ENCODE measurements at places on chromosomes 3 and 15.

DNA sequence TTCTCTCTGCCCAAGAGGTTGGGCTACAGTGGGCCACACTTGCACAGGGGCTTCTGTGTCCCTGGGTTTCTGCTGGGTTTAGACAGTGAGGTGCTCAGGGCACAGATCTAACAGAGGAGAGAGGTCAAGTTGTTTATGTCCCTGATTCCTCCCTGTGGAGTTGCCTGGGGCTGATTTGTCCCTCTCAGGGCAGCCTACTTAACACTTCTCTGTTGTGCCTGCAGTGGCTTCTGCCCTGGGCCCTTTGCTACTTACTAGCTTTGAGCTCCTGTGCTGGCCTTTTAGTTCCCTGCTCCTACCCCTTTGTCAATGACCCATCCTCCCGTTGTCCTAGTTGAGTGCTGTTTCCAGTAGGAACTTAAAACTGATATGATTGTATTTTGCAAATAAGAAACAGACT lies 114.0 kb upstream of the RGMA start:
- H3K36me3 ChIP-seq = no peaks in the 10 kb centered on the region
- H3K4me1 ChIP-seq = no peaks in the 10 kb centered on the region
- H3K27me3 ChIP-seq = peaks cover 10% of the 10 kb centered on the region
- H3K4me3 ChIP-seq = no peak overlapping the region
- no peak overlapping the region for H3K27ac ChIP-seq

DNA sequence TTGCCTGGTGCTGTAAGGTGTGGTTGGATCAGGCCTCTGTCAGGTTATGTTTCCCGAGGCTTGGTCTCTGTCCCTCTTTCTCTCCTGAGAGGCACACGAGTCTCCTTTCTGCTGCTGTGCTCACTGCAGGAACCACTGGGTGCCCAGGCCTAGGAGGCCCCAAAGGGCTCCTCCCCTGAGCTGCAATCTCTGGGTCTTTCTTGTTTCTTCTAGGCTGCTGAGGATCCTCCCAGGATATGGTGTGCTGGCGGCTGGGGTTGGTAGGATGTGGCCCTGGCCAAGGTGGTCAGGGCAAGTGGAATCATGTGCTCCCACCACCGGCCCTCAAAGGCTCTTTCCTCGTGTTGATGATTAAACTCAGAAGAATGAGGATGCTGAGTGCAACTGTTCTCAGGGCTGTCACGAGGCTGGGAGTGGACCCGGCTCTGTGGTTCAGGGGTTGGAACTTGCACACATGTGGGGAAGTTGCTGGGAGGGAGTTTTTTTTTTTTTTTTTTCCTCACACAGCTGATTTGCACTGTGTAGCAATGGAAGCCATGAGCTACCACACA lies 43.6 kb upstream of the CTSH start:
- peak; percentile 73 for DNase-seq
- no peaks in the 10 kb centered on the region for H3K36me3 ChIP-seq
- no peaks in the 10 kb centered on the region for H3K27me3 ChIP-seq
- no peak overlapping the region for H3K4me3 ChIP-seq
- H3K27ac ChIP-seq = peak overlapping the region; percentile 41

GRCh38 chr3:39178553-39178952 lies 13.8 kb downstream of the XIRP1 start:
- H3K27ac ChIP-seq = peak overlapping the region; percentile 51
- DNase-seq = no peak
- H3K4me3 ChIP-seq = no peak overlapping the region
- H3K4me1 ChIP-seq = peaks cover 11% of the 10 kb centered on the region
- H3K27me3 ChIP-seq = no peaks in the 10 kb centered on the region

DNA sequence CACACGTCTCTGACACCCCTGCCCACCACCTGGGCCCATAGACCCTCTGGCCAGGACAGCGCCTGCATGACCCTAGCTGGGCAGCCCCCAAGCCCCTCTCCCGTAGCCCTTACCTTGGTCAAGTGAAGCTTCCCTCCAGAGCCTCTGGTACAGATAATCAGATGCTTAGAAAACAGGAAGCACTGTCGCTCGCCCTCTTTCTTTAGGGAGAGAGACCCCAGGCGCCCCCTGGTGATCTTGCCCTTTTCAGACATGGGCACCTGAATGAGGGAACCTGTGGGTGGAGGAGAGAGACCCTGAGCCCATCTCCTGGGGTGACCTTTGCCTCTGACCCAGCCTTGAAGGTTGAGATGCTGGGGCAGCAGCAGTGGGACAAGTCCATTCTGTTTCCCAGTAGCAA lies 65.4 kb downstream of the RASGRF1 start:
- DNase-seq = no peak
- H3K27me3 ChIP-seq = no peaks in the 10 kb centered on the region
- no peaks in the 10 kb centered on the region for H3K4me1 ChIP-seq
- H3K27ac ChIP-seq = no peak overlapping the region
- H3K4me3 ChIP-seq = no peak overlapping the region

DNA sequence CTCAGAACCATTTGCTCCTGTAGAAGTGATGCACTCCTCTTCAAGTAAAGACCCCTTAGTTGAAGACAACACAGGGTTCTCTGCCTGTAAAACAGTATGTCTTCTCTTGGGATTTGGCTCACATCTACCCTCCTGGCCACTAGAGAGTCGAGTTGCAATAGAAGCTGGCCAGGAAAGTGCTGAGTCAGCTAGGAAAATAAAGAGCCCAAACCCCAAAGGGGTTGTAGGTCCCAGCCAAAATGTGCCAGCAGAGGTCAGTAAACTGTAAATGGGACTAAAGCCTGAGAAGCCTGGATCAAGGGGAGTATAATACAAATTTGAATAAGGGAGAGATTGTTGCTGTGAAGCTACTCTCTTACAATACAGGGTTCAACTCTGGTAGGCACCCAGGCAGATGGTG lies 37.2 kb upstream of the THBS1 start:
- no peaks in the 10 kb centered on the region for H3K36me3 ChIP-seq
- no peaks in the 10 kb centered on the region for H3K27me3 ChIP-seq
- no peak for DNase-seq
- no peak overlapping the region for H3K4me3 ChIP-seq
- H3K4me1 ChIP-seq = no peaks in the 10 kb centered on the region

GRCh38 chr15:60394689-60395097 lies 3.1 kb downstream of the ANXA2 start:
- no peak for DNase-seq
- no peaks in the 10 kb centered on the region for H3K27me3 ChIP-seq
- peaks cover 37% of the 10 kb centered on the region for H3K36me3 ChIP-seq
- peak overlapping the region; percentile 88 for H3K4me3 ChIP-seq
- H3K27ac ChIP-seq = peak overlapping the region; percentile 100

DNA sequence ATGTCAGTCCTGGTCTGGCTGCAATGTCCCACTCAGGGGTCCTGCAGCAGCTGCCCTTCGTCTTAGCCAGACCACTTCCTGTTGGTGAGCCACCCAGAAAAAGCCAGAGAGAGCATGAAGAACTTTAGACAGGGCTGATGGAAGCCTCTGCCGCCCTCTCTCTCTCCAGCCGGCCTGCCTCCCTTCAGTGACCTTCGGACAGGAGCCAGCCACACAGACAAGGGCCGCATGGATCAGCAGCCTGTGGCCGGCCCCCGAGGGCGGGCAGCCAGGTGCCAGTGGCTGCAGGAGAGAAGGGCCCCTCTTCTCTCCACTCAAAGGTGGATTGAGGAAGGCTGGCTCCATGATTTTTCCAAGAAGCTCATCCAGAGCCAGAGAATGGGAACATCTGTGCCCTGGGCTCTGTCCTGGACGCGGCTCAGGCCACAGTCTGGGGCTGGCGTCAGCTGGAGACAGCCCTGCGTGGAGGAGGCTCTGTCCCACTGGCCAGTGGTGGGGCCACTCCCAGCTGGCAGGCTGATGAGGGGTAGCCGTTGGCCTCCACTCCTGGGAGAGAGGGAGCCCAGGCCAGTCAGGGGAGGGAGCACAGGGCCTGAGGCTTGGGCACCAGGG lies 42.9 kb downstream of the ISG20 start:
- no peaks in the 10 kb centered on the region for H3K27me3 ChIP-seq
- no peak overlapping the region for H3K4me3 ChIP-seq
- no peak for DNase-seq
- no peak overlapping the region for H3K27ac ChIP-seq
- no peaks in the 10 kb centered on the region for H3K4me1 ChIP-seq
- no peaks in the 10 kb centered on the region for H3K36me3 ChIP-seq

GRCh38 chr15:92770641-92771040 lies 115.1 kb upstream of the FAM174B start:
- no peaks in the 10 kb centered on the region for H3K36me3 ChIP-seq
- H3K27me3 ChIP-seq = no peaks in the 10 kb centered on the region
- no peaks in the 10 kb centered on the region for H3K4me1 ChIP-seq
- H3K4me3 ChIP-seq = no peak overlapping the region
- H3K27ac ChIP-seq = no peak overlapping the region

DNA sequence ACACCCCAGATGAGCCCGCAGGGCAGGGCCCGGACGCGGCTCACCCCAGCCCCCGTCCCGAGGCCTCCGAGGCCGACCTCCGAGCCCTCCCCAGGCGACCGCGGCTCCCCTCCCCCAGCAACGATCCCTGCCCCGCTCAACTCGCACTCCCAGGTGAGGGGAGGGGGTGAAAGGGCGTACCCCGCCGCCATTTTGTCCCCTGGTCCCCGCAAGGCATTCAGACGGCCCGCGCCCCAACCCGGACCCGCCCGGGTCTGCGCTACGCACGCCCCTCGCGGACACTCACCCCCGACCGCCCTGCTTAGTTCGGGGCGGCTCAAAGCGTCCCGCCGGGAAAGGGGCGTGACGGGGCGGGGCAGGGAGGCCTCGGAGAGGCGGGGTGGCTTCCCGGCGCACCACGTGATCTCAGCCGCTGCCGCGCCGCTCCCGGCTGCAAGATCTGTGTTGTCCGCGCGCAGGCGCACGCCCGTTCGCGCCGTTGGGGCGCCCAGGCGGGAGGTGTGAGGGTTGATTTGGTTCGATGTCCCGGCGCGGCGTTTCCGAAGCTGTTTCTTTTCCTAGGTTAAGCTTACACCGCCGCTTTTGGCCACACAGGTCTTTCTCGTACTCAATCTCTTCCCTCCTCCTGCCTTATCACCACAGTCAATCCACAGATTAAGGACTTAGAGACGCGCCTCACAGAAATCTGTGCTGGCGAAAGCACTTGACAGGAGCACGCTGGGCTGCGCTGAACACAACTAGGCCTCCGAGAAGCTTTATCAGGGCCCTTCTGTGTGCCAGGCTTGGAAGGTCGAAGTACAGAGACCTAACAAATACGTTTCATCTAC lies at the start of gene SCAPER:
Gene SCAPER, minus strand, starts transcription at position 328 of the 827 bp plus-strand sequence. CDS start 21,523 bp downstream, outside the sequence.
- DNase-seq = peak; percentile 59
- peaks cover 18% of the 10 kb centered on the region for H3K4me1 ChIP-seq
- peak within 1 kb of the TSS; percentile 93 for H3K27ac ChIP-seq
- no peaks in the 10 kb centered on the region for H3K36me3 ChIP-seq
- H3K4me3 ChIP-seq = peak within 1 kb of the TSS; percentile 86

DNA sequence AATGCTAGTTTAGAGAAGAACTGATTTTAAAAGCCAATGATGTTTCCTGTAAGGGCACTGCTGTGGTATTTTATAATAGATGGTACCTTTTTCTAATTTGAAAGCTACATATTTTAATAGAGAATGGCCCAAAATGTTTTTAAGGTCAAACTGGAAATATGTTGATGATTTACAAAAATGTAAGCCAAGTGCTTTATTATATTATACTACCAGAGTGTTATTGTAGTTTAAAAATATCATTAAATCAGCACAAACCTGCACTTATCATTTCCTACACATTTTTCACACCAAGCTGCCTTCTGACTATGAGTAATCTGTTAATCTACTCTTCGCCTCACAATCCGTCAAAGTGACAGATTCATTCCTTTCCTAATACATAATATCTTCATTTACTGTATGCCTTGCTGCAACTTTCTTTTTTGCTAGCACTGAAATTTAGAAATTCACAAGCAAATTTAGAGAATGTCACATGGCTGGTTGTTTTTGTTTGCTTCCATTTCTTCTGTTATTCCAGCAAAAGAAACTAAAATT lies 126.4 kb upstream of the FAM3D start:
- H3K27me3 ChIP-seq = no peaks in the 10 kb centered on the region
- H3K36me3 ChIP-seq = no peaks in the 10 kb centered on the region
- no peaks in the 10 kb centered on the region for H3K4me1 ChIP-seq
- no peak overlapping the region for H3K4me3 ChIP-seq
- no peak for DNase-seq

DNA sequence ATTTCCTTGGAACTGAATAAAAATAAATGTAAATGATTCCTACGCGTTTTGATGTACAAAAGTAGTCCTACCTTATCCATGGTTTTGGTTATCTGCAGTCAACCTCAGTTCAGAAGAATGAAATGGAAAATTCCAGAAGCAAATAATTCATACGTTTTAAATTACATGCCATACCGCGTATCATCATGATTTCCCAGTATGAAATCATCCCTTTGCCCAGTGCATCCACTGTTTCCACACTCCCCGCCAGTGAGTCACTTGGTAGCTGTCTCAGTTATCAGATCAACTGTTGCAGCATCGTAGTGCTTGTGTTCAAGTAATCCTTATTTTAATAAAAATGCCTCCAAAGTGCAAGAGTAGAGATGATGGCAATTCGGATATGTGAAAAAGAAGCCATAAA lies 9.1 kb upstream of the MFSD1 start:
- H3K4me1 ChIP-seq = peaks cover 42% of the 10 kb centered on the region
- H3K4me3 ChIP-seq = no peak overlapping the region
- H3K27me3 ChIP-seq = no peaks in the 10 kb centered on the region
- peak overlapping the region; percentile 53 for H3K27ac ChIP-seq
- no peak for DNase-seq

DNA sequence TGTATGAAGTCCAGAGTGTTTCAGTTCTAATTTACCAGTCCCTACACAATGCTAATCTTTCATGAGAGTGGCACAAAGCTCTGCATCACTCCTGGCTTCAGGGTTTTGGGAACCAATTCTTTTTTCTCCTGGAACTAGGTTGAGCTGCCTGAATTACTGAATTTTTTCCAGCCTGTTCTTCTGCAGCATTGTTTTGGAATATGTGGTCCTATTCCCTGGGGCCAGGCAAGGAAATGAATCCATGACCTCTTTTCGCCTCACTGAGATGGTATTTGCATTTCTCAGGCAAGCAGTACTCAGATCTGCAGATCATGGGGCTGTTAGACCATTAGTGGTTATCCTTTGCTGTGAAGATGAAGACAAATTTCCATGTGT lies 25.6 kb upstream of the GPR171 start:
- H3K4me1 ChIP-seq = no peaks in the 10 kb centered on the region
- no peak overlapping the region for H3K27ac ChIP-seq
- H3K27me3 ChIP-seq = no peaks in the 10 kb centered on the region
- H3K36me3 ChIP-seq = no peaks in the 10 kb centered on the region
- no peak for DNase-seq

DNA sequence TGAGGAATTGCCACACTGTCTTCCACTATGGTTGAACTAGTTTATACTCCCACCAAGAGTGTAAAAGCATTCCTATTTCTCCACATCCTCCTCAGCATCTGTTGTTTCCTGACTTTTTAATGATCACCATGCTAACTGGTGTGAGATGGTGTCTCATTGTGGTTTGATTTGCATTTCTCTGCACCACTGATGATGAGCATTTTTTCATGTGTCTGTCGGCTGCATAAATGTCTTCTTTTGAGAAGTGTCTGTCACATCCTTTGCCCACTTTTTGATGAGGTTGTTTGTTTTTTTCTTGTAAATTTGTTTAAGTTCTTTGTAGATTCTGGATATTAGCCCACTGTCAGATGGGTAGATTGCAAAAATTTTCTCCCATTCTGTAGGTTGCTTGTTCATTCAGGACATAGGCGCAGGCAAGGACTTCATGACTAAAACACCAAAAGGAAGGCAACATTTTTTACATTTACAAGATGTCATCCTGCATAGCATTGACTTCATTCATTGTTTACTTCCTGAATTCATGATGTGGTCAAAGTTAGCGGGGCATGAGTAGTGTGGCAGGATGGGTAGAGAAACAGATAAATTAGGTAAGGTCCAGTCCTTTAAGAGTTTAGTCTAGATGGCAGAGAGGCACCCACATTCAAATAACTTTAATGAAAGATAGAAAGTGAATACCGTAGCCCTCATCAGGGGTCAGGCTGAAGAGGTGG lies 45.1 kb upstream of the LPP start:
- DNase-seq = no peak
- H3K4me1 ChIP-seq = no peaks in the 10 kb centered on the region
- no peak overlapping the region for H3K27ac ChIP-seq

Data from Panc1 (cell line).